Stimulated activated CD4-positive, alpha-beta T cell treated with anti-CD3 and anti-CD28 coated beads, Interleukin-1b, Interleukin-23, amount 100 ng/mL, for 24 hours (primary cell): ENCODE measurements at places on chromosomes 5 and 9.

DNA sequence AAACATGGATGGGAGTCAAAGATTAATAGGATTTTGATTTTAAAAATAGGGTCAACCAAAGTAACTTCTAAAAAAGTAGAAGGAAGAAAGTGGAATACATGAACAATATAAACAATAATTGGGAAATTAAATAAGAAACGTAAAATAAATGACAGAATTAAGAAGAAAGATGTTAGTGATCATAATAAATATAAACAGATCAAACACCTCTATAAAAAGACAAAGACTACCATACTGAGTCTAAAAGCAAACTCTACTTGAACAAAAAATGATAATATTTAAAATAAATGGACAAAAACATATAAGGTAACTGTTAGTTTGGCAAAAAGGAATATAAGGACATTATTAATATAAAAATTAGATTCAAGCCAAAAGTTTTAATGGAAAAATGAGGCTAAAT is 57.7 kb upstream of the ZNF618 start:
- DNase-seq: no peak

DNA sequence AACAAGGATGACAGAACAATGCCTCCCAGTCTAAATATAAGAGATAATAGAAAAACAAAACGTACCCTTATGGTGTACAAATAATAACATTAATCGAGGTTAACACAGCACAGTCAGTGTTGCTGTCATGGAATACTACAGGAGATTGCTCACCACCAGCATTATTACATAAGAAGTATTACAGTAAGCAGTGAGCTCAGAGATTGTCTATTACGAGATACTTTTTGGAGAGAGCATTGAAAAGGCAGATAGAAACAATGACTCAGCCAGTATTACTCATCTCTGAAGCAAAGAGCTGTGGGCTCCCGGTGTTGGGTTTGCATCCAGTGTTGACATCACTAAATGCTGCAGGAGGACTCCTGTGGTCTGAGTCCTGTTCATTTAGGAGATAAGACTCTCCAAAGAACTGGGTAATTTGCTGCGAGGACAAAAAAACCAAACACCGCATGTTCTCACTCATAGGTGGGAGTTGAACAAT is 191.9 kb upstream of the SEMA6A start:
- DNase-seq: no peak

- DNase-seq: no peak
Measured at GRCh38 chr9:127980060-127980705, 606 bp downstream of the EEIG1 start.

DNA sequence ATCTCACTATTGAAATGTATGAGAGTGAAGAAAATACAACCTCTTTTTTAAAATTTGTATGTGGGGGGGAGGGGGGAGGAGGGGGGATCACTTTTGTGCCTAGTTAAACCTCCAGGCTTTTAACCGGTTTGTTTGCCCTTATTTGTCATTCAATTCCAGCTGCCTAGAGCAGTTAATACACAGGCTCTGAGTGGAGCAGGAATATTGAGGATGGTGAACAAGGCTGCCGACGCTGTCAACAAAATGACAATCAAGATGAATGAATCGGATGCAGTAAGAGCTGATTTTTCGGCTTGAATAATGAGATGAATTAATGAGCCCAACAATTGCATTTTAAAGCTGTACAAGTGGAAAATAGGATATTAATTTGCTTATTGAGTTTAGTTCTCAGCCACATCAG is 28.7 kb upstream of the SNX24 start:
- no peak for DNase-seq

DNA sequence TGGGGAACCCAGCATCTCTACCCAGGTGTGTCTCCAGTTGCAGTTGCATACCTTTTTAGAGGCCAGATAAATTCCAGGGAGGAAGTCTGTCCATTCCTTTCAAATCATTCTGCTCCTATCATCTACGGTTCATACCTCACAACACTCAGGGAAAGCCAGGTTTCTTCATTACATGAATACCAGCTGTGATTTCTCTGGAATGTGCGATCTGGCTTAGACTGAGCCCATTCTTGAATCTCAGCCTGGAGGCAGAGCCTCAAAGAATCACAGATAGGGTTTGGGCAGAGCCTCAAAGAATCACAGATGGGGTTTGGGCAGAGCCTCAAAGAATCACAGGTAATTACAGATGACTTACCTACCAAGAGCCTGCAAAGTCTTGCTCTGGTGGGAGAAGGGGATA is 7.2 kb downstream of the P4HA2 start:
- no peak for DNase-seq

DNA sequence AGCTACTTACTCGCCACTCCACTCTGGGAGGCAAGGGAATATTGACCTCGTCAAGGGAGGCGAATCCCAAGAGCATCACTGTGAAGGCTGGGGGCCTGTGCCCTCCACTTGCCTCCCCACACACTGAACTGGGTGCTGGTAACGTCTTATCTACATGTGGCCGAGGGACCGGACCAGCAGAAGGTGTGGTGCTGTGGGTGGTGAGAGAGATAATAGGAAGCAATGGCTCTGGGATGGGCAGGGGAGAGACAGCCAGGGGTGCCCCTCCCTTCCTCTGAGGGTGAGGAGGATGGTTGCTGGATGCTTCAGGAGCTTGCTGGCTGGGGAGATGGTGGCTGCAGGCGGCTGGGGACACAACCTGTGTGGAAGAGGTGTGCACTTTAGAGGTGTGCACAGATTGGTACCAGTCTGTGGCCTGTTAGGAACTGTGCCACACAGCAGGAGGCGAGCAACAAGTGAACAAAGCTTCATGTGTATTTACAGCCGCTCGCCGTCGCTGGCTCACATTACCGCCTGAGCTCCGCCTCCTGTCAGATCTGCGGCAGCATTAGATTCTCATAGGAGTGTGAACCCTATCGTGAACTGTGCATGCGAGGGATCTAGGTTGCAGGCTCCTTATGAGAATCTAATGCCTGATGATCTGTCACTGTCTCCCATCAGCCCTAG is 100.3 kb downstream of the ENTREP1 start:
- no peak for DNase-seq

DNA sequence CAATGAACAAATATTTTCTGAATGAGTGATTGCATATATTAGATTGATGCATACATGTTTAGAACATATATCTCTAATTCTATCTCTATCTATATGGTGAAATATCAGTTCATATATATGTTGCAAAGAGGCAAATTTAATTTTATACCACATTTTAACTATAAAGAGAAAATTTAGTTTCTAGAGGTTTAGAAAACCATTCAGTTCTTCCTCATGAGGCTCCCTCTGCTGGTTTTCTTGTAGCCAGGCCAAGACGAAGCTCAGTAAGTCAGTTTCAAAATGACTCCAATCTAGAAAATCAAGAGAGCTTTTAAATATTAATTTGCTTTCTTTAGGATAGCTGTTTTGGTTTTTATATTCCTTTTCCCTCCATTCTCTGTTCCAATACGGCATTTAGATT is 312.1 kb downstream of the TMEM232 start:
- no peak for DNase-seq

- DNase-seq: no peak
Measured at GRCh38 chr9:126758916-126759585, 45.8 kb upstream of the ZBTB43 start.

DNA sequence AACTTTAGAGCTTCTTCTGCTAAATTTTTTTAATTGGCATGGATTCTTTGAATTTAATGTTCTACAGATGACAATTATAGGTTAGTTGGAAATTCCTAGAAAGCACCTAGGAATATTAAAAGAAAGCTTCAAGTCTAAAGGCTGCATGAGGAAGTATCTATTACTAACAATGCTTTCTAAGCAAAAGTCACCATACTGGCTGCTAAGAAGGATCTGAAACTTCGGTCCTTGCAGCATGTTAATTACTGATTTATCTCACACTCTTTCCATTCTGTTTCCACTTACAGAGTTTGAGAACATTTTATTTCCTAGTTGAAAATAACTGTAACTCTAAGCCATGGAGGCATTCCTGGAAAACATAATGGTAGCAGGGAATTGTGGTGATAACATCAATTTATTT is 8.4 kb downstream of the SEMA6A start:
- no peak for DNase-seq

DNA sequence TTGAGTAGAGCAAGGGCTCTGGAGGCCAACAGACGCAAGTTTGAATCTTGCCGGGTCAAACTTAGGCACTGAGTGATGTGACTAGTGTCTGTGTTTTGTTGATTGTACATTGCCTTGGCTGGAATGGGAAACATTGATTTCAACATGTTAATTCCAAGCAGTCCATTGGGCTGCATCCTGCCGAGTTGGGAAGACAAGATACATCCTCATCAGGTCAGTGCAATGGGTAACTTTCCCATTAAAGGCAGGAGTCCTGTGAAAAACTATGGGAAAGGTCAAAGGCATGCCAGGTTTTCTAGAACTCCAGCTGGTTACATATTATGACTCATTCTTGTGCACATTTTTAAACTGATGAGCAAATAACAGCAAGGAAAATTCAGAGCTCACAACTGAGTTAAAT is 126.5 kb upstream of the ABCA1 start:
- no peak for DNase-seq
